ENCODE measurements at places on chromosomes 1 and 21. TPM values are rescaled to one million over a fixed set of nuclear protein-coding genes. Genes with fewer than 3 reads are reported as not detected.

GRCh38 chr21:16069178-16070112, 339.7 kb downstream of the USP25 start:
- DNase-seq: no peak

DNA sequence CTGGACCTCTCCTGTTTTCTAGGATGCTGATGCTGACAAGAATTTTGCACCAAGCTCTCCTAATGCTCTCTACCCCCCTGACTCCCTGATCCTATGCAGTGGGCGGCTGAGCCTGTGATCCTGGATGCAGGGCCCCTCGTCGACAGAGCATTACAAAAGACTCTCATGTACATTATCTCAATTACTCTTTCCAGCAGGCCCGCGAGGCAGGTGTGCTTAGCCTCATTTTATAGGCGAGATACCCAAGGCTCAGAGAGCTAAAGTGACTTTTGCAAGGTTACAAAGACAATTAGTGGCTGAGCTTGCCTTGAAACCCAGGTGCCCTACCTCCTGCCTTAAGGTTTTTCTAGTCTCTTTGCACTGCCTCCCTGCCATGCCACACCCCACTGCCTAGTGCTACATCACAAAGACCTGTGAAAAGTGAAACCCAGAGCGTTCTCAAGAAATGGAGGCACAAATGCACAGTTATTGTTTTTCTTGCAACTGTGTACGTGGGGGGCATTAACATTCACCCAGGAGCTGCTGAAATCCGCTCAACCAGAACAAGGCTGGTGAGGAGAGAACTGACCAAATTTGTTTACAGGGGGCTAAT, 10.0 kb upstream of the C8A start:
- no peak for DNase-seq

DNA sequence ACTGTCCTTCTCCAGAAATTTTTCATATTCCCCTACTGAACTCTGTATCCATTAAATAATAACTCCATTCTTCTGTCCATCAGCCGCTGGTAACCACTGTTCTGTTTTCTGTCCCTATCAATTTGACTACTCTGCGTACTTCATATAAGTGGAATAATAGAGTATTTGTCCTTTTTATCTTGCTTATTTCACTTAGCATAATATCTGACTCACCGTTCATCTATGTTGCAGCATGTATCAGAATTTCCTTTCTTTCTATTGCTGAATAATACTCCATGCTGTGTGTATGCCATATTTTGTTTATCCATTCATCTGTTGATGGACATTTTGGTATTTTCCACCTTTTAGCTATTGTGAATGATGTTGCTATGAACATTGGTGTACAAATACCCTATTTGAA, 71.9 kb downstream of the CEP350 start:
- no peak for DNase-seq

The TM2D1 gene
- 46.1 TPM for total RNA-seq

DNA sequence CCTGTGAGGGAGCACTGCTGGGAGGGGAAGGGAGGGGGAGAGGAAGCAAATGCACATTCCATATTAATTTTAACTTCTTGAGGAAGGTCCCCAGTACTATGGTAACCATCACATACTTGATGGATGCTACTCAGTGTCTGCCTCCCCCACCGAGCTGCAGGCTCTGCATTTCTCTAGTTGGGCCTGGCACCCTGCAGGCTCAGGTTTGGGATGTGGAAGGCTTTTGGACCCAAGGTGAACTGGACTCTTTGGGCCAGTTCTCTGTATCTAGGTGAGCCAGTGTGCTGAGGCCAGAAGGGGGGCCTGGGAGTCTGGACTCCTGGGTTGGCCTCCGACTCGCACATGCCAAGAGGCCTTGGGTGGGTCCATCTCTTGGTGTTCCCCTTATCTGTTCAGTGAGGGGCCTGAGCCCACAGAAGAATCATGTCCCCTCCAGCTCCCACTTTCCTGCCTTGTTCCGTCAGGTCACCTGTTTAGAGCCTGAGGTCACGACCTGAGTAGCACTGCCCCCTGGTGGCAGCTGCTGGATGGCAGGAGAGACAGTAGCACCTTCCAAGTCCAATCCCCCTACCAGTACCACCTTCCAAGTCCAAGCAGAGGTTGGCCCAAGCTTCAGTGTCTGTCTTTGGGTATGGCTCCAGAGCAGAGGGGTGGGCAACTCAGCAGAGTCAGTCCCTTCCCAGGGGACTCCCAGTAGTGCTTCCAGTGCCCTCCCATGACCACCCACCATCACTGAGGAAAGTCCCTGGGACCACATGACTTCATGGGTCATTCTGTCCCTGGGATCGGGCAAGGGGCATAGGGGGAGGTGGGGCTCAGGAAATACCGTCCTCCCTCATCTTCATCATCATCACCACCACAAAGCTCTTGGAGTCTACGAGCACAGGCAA, 241.8 kb downstream of the TRABD2B start:
- DNase-seq: peak; percentile 67
